Cortex of kidney (tissue), 1 donor: ENCODE measurements at places on chromosomes 4 and X.

DNA sequence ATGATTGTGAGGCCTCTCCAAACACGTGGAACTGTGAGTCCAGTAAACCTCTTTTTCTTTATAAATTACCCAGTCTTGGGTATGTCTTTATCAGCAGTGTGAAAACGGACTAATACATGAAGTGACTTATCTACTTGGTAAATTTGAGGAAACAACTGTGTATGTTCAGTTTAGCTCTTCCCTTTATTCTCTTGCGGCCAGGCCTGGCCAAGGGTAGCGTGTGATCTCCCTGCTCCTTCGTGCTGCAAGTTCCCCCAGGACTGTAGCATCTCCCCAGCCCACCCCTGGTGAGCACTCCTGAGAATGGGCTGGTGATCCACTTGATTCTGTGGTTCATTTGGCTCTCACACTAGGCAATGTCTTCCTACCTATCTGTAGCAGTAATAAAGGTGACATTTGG, 53.2 kb upstream of the CHRNA9 start:
- DNase-seq, result no peak

GRCh38 chr4:106691749-106692148, 323.2 kb upstream of the GIMD1 start:
- DNase-seq, result no peak

DNA sequence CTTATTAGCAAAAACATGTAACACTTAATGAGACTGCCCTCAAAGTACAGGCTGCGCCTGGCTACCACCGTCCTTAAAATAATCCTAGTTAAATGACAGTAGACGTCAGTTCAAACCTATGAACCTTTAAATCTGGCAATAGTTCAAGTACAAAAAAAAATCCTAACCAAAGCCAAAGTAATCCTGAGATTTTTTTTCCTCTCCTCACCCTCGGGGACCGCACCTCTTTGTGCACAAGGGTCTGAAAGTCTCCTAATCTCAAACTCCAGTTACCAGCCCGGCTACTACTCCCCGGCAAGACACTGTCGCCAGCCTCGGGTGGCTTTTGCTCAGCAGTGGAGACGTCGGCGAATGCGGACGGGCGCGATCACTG, 439 bp downstream of the SEC31A start:
- DNase-seq, result no peak

DNA sequence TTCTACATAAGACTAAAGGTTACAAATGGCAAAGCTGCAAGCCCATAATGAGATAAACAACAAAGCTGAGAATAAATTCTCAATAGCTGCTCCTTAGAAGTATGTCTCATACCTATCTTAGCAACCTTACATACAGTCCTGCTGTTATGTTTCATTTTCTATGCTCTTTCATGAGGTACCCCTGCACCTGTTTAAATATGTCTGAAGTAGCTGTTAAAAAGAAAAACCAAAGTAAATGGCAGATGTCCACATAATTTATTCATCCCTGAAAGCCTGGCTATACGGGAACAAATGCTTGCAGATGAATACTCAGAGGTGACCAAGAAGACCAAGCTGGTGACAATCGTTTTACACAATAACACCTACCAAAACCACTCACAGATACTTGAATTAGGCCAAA, 22.5 kb downstream of the PPA2 start:
- no peak for DNase-seq

GRCh38 chr4:180532691-180533090, 1710.5 kb upstream of the TENM3 start:
- no peak for DNase-seq

DNA sequence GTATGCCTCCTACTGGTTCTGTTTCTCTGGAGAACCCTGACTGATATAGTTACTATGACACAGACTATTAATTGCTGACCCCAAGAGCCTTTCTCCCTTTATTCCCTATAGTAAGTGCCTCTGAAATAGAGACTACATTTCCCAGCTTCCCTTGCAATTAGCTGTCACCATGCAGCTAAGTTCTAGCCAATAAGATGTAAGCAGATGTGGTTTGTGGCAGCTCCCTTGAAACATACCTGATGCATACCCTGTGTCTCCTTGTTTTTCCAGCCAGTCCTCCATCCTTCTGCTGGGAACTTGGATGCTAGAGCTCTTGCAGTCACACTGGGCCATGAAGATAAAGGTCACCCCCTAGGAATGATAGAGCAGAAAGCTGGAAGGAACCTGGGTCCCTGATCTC, 9.7 kb upstream of the TMEM165 start:
- DNase-seq, result no peak

- no peak for DNase-seq
These were observed 88.2 kb downstream of the CFAP299 start for GRCh38 chr4:80423553-80424224.

DNA sequence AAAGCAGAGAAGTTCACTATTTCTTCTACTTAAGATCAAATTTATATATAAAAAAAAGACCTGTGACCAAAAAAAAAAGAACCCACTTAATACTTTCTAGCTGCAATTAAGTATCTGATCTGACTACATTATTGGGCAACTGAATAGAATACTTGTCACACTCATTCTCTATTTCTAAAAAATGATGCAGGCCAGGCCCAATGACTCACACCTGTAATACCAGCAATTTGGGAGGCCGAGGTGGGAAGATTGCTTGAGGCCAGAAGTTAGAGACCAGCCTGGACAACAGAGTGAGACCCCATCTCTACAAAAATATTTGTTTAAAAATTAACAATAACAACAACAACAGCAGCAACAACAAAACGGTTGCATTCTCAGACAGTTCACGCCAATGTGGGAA, 108.8 kb upstream of the BMP2K start:
- DNase-seq, result no peak

- no peak for DNase-seq
These were observed 300.2 kb downstream of the USP46 start for GRCh38 chr4:52358883-52359321.

DNA sequence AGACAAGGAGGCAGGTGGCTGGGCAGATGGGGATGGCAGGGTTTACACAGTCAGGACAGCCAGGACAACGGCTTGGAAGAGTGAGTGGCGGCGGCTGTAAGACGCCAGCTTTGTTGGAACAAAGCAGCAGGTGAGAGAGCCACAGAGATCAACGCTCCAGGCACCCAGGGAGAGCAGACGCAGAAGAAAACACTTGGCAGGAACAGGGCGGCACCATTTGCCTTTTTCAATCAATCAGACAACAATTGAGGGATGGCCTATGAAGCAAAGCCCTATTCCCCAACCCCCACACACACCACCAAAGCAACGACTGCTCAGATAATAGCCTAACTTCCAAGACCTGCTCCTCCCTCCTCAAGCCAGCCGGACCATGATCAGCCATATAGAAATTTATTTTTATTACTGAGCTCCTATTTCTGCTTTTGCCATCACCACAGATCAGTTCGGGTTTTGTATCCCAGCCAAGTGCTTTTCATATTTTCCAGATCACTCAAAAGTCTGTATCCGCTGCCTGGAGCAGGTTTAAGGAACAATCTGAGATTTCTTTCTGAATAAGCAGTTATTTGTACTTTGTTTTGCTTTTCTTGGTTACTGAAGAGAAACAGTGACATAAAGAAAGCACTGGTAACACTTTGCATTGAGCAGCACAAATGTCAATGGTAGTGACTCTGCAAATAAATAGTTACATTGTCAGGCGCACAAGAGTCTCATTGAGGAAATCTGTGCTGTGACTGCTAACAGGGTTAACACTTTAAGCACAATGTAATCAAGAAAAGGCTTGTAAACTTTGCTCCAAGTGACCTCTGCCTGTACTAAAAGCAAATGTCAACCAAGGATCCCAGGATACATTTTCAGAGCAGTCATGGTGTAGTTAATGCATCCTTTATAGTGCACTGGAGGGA, 81.8 kb upstream of the RBPJ start:
- DNase-seq, result no peak

GRCh38 chrX:72258174-72258573, 18.9 kb downstream of the RPS4X start:
- no peak for DNase-seq

DNA sequence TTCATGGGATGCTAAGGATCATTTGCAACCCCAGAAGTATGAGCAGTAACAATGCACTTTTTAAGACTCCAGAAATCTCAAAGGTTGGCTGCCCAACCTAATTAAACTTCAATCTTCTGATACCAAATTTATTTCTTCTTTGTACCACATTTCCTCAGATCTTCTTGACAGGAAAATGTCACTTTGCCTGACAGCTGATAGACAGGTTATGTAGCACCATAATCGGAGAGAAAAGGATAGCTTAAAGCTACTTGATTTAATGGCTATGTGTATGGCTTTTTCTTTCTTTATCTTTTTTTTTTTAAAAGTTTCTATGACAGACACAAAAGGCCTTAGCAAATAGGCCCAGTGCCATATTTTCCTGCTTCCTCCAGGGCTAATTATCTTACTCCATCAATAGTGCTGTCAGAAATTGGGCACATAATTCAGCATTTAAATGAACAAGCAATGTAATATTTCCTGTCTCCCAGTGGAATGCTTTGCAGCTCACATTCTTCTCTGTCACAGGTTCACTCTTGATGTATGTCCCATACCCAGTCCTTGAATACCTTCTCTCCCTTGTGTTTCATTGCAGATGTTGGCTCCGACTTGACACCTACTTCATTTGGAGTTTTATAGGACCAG, 795.7 kb downstream of the ADGRL3 start:
- DNase-seq, result no peak

GRCh38 chr4:144712775-144713174, 66.8 kb downstream of the HHIP start:
- DNase-seq, result no peak

- DNase-seq, result no peak
These were observed 58.8 kb downstream of the PPP3CA start for GRCh38 chr4:101288365-101289145.

DNA sequence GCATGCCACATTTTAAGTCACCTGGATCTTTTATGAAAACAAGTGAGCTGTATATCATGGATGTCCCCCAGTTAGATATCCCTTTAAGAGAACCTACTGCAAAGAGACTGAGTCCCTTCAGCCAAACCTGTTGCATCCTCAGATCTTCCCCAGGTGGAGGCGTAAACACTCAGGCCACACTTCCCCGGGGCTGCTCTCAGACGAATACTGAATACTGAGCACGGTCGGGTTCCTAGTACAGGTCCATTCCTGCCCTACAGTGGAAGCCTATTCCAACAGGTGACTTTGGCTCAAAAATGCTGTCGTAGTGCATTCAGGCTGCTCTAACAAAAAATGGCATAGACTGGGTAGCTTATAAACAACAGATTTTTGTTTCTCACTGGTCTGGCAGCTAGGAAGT, 320.2 kb upstream of the CLNK start:
- DNase-seq, result no peak

GRCh38 chrX:134868771-134869495, 121.9 kb upstream of the SMIM10 start:
- DNase-seq, result no peak

- no peak for DNase-seq
These were observed 111.1 kb downstream of the RNF150 start for GRCh38 chr4:141022111-141022695.

GRCh38 chrX:151596282-151596681, 32.8 kb downstream of the PASD1 start:
- DNase-seq, result no peak

GRCh38 chr4:144336633-144337032, 196.1 kb upstream of the GYPA start:
- no peak for DNase-seq

DNA sequence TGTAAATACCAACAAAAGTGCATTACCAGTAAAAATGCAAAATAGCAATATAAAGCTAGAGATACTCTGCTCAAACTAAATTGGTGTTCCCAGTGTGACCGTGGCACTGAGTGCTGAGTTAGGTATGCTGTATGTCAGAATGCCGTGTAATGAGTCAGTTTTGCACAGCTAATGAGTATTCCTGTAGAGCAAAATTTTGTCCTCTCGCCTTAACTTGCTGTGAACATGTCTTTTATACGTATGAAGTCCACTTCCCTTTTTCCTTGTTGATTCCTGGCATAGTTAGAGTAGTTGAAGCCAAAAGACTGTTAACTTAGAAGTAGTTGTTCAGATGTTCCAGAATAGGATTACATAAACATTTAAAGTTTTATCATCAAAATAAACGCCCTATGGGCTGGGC, 11.5 kb downstream of the DCLK2 start:
- no peak for DNase-seq

DNA sequence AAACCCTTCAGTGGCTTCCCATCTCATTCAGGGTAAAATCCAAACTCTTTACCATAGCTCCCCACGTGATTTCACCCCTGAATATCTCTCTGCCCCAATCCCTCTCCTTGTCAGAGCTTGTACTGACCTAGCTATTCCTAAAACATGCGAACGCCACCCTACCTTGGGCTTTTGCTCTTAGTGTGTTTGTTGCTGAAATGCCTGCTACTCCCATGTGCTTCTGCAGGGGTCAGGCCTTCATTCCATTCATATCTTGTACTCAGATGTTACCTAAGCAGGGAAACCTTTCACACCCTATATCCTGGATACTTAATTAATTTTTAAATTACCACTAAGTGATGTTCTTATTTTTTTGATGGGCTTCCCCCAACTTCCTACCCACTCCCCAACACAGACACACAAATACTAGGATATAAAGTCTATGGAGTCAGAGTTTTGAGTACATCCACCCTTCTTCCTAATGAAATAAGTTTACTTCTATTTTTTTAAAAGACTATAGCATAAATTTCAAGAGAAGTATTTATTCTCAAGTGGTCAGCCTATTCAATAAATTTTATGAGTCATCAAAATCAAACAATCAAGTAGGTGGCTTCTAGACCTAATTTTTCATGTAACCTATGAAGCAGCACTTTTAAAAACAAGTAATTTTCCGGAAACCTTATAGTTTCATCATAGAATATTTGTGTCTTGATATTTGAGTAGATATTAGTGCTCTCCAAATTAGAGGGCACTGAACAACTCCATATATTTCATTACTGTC, 189.4 kb downstream of the RAPGEF2 start:
- DNase-seq, result no peak

DNA sequence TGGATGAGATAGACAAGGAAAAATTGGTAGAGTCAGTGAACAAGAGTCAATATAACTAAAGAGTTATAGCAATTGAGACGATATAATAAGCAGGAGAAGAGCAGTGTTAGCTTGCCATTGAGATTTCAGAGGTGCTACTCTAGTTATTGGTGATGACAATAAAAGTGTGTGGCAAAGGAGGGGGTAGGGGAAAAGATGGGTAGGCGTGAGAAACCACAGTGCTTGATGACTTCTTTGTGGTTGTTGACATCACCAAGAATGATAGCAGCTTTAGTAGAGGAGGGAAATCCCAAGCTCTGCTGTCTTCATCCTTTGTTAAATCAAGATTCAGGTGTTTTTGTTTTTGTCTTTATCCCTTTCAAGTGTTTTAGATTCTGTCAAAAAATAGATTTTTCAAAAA, 179.9 kb upstream of the PPP3CA start:
- DNase-seq, result no peak

DNA sequence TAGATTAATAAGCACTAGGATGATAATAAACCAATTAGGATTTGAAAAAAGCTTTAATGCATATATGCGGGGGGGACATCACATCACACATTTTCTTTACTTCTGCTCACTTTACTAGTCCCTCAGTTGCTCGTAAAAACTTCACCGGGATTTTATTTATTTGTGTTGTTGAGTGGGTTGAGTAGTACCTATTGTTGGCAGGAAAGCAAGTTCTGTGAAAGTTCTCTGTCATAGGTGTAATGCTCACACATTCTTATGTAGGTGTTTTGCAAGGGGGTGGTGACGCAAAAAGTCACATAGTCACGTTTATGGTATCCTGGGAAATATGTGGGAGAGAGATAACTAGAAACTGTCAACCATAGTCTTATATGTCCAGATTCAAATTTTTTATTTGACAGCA, 65.3 kb downstream of the PDLIM5 start:
- no peak for DNase-seq

- peak; percentile 3 for DNase-seq
These were observed 40.5 kb upstream of the OGT start for GRCh38 chrX:71492231-71493065.

GRCh38 chr4:102139132-102139573, 206.1 kb downstream of the SLC39A8 start:
- no peak for DNase-seq
